T-helper 17 cell (primary cell): ENCODE measurements at places on chromosomes 7 and 10. TPM values are rescaled to one million over a fixed set of nuclear protein-coding genes. Genes with fewer than 3 reads are reported as not detected.
A peak's percentile ranks its signal among the peaks of the same experiment; 100 is the strongest.

The RASA4B gene
- total RNA-seq = 20.7 TPM

- H3K27me3 ChIP-seq = no peaks in the 10 kb centered on the region
- no peaks in the 10 kb centered on the region for H3K36me3 ChIP-seq
- no peak overlapping the region for H3K4me3 ChIP-seq
- no peak for DNase-seq
Observed at GRCh38 chr7:155007947-155008346, 5.0 kb upstream of the PAXIP1 start.

GRCh38 chr10:15483215-15484075 lies 112.4 kb upstream of the FAM171A1 start:
- no peaks in the 10 kb centered on the region for H3K36me3 ChIP-seq
- H3K4me3 ChIP-seq = no peak overlapping the region
- H3K27me3 ChIP-seq = peaks cover 49% of the 10 kb centered on the region
- H3K27ac ChIP-seq = no peak overlapping the region

- H3K4me3 ChIP-seq = no peak overlapping the region
- no peak for DNase-seq
- peaks cover 3% of the 10 kb centered on the region for H3K36me3 ChIP-seq
- H3K27me3 ChIP-seq = peaks cover 34% of the 10 kb centered on the region
Observed at GRCh38 chr10:129446183-129446581, 20.9 kb upstream of the MGMT start.

DNA sequence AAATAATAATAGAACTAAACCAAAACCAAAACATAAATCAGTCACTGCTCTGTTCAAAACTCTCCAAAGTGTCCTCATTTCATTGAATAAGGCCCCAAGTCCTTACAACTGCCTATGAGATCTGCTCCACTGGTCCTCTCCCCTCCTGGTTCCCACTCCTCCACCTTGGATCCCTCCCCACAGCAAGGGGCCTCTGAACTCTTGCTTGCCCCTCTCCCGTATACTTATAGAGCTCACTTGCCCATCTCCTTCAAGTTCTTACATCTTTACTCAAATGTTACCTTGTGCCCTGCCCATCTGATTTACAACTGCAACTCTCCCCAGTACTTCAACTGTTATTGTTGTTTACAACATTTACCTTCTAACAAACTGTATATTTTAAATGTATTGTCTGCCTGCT lies 819 bp downstream of the POLD2 start:
- H3K4me3 ChIP-seq = peak overlapping the region; percentile 96
- H3K36me3 ChIP-seq = no peaks in the 10 kb centered on the region
- DNase-seq = no peak
- peaks cover 14% of the 10 kb centered on the region for H3K4me1 ChIP-seq
- H3K27ac ChIP-seq = peak overlapping the region; percentile 90

The PSD gene
- 5.1 TPM for total RNA-seq

DNA sequence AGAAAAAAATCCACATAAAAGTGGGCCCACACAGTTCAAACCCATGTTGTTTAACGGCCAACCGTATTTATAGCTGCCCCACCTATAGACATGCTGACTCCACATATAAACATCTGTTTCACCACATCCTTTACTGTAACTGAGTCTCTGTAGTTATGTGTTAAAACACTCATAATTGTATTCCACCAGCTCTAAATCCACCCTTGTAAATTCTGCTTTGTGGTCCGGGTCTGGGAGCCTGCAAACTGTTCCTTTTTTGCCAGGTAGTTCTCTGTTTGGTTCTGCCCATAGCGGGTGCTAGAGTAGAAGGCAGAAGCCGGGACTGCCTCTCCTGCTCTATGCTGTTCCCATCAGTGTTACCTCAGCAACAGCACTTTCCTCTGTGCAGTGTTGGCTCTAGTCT lies 20.2 kb upstream of the FHIP2A start:
- H3K4me1 ChIP-seq = peaks cover 14% of the 10 kb centered on the region
- peak overlapping the region; percentile 57 for H3K4me3 ChIP-seq
- peak overlapping the region; percentile 85 for H3K27ac ChIP-seq

The LRRTM3 gene
- not detected for total RNA-seq

DNA sequence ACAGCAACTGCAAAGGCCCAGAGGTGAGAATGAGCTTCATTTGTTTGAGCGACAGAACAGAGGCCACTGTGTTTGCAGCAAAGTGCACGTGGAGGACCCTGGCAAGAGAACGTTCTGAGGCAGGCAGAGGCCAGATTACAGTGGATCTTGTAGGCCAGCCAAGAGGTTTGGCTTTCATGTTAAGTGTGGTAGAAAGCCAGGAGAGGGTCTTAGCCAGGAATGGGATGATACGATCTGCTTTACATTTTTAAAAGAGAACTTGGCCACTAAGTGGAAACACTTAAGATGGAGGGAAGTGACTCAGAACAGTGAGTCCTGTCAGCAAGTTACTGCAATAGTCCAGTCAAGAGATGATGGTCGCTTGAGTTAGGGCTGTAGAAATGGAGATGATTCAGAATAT lies 4.6 kb downstream of the CCDC136 start:
- no peak overlapping the region for H3K4me3 ChIP-seq
- no peak for DNase-seq
- H3K27ac ChIP-seq = no peak overlapping the region
- peaks cover 9% of the 10 kb centered on the region for H3K36me3 ChIP-seq
- no peaks in the 10 kb centered on the region for H3K27me3 ChIP-seq
- H3K4me1 ChIP-seq = peaks cover 8% of the 10 kb centered on the region

The AKR1C3 gene
- 0.60 TPM for total RNA-seq

DNA sequence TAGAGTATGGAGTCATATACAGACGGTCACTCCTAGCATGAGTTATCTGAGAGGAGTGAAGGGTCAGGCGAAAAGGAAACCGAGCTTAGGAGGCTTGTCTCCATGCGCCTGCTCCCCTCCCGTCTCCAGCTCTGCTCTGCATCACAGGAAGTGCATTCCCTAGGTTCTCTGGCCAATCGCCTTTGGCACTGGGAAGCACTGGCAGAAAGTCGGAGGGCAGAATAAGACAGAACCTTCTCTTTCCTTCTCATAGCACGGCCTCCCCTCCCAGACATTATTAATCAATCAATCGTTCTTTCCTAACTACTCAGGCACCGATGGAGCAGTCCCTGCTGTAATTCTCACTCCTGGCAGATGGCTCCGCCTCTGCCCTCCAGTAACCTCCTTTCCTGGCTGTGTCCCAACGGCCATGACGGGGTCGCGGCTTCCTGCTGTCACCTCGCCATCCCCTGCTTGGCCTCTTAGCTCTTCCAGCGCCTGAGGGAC lies 177.1 kb downstream of the FRMD4A start:
- no peaks in the 10 kb centered on the region for H3K4me1 ChIP-seq
- H3K27ac ChIP-seq = no peak overlapping the region
- no peak overlapping the region for H3K4me3 ChIP-seq
- peaks cover 49% of the 10 kb centered on the region for H3K27me3 ChIP-seq

DNA sequence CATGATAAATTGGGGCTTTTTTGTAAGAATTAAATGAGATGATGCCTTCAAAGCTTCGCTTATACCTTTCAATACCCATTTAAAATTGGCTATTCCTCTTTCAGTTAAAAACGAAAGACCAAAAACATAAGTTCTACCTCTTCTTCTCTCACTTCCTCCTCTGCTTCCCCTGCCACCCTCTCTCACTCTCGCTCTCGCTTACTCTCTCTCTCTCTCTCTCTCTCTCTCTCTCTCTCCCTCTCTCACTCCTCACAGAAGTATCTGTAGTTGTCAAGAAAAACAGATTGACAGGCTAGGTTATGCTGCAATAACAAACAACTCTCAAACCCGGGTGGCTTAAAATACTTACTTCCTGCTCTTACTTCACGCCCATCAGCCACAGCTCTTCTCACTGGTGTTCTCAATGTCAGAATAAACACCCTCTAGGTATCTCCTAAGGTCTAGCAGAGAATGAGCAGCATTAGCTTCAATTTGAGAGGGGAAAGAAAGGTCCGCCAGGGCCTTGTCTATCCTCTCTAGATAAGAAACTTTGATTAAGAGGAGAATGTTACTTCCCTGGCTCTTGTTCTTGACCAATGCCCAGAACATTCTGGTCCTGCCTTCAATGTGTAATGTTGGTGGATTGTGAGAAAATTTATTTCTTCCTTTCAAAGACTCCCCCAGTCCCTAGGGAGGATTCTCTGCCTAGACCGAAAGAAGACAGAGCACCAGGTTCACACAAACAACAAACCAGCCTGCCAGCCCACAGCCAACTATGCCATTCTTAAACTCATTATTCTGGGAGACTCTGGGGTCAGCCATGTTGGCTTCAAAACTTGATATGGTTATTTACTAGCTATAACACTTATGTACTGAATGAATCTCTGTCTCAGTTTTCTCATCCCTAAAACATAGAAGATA lies 1028.7 kb downstream of the XPNPEP1 start:
- DNase-seq = no peak
- H3K27me3 ChIP-seq = no peaks in the 10 kb centered on the region
- H3K4me3 ChIP-seq = no peak overlapping the region
- H3K36me3 ChIP-seq = no peaks in the 10 kb centered on the region

The CHRM2 gene
- total RNA-seq = not detected
